HuH-7.5 (cell line): ENCODE measurements at places on chromosomes 5 and 9.

- DNase-seq, result no peak
These were observed 84.9 kb downstream of the SNX18 start for GRCh38 chr5:54602475-54602874.

- no peak for DNase-seq
These were observed 6.2 kb downstream of the KIF4B start for GRCh38 chr5:155019601-155020226.

DNA sequence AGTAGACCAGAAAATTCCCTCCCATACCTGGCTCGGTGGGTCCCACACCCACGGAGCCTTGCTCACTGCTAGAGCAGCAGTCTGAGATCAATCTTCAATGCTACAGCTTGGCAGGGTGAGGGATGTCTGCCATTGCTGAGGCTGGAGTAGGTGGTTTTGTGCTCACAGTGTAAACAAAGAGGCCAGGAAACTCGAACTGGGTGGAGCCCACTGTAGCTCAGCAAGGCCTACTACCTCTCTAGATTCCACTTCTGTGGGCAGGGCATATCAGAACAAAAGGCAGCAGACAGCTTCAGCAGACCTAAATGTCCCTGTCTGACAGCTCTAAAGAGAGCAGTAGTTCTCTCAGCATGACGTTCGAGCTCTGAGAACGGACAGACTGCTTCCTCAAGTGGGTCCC is 5.6 kb upstream of the GZMA start:
- DNase-seq, result no peak

GRCh38 chr5:39675676-39676075 is 250.9 kb upstream of the DAB2 start:
- DNase-seq, result no peak

GRCh38 chr5:126455728-126456127 is 32.5 kb downstream of the GRAMD2B start:
- DNase-seq, result no peak

- DNase-seq, result no peak
These were observed 238.5 kb downstream of the KDM4C start for GRCh38 chr9:6996061-6996854.
